NCI-H524 treated with DMSO at 0.1 percent for 48 hours (cell line): ENCODE measurements at places on chromosomes 11 and 22.

DNA sequence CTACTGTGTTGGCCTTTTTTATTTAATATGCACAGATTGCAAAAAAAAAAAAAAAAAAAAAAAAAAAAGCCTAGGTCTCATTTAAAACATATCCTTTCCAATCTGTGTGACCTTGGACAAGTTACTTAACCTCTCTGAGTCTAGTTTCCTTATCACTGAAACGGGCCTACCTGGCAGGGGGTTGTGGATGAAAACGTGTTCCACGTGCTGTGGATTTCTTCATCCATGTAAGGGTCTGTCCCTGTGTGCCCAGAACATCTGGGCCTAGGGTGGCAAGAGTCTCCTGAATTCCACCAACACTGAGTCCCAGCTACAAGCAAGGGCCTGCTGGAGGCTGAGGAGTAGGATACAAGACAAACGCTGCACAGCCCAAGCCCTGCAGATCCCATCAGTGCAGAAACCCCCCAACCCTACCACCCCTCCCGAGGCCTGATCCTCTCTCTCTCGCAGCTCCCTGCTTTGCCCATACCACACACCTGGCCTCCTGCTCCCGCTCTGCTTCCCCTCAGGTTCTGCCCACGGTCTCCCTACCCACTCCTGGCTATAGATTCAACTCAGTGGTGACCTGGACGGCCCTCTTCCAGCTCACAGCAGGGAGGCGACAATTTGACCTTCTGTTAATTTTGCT, 4.7 kb upstream of the GNAZ start:
- no peak for DNase-seq

- DNase-seq: no peak
Measured at GRCh38 chr11:8038811-8039529, 42.0 kb upstream of the TUB start.

DNA sequence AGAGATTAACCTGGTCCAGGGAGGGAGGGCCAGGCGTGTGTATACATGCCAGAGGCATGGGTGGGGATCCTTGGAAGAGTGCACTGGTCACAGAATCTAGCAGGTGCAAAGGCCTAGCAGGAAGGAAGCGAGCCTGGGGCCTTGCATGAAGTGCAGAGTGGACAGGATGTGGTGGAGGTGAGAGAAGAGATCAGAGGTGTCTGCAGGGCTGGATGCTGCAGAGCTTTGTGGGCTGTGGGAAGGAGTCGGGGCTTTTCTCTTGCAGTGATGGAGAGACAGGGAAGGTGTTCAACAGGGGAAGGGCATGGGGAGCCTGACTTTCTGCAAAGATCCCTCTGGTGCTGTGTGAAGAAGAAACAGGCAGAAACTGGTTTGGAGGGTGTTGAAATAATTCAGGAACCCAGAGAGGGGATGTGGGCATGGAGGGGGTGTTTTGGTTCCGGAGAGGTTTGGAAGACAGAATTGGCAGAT, 2.5 kb upstream of the TPST2 start:
- no peak for DNase-seq

DNA sequence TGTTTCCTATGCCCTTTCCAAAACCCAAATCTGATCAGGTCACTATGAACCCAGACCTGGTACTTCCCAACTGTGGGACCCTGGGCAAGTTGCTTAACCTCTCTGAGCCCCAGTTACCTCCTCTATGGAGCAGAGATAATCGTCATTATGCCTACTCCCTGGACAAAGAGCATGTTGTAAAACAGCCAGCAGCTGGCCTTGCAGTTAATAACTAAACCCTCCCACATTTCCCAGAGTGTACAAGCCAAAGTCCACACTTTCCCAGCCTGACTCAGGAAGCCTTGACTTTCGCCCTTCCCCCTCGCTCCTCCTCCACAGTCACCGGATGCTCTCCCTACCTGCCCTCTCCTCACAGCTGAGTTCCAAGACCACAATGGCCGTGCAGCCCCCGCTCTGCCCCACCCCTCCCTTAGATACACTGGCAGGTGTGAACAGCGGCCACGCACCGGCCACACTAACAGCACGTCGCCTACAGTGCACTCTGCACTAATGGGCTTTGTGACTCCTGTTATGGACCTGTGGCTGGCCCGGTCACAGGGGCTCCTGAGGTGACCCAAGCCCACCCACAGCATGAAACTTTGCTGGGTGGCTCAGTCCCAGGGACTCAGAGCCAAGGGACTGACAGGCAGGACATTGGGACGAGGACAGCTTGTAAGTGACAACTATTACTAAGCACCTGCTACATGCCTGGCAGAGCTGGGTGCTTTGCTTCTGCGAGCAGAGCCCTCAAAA, 15.6 kb upstream of the MFNG start:
- DNase-seq: no peak

GRCh38 chr11:84316866-84317555, 1030.8 kb upstream of the CCDC90B start:
- no peak for DNase-seq

DNA sequence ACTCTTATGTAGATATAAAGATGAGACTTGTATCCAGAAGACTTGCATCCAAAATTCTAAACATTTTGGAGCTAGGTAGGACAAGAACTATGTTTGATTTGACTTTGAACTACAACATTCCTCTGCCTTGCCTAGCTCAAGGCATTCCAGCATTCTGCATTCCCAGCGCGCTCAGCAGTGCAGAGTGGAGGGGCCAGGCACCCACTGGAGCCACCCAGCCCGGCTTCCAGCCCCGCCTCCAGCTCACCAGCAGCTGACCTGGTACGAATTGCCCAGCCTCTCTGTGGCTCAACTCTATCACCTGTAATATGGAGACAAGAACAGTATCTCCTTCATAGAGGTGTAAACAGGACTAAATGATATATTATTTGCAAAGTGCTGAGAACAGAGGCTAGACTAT, 28.8 kb downstream of the PRDM10 start:
- DNase-seq: no peak

DNA sequence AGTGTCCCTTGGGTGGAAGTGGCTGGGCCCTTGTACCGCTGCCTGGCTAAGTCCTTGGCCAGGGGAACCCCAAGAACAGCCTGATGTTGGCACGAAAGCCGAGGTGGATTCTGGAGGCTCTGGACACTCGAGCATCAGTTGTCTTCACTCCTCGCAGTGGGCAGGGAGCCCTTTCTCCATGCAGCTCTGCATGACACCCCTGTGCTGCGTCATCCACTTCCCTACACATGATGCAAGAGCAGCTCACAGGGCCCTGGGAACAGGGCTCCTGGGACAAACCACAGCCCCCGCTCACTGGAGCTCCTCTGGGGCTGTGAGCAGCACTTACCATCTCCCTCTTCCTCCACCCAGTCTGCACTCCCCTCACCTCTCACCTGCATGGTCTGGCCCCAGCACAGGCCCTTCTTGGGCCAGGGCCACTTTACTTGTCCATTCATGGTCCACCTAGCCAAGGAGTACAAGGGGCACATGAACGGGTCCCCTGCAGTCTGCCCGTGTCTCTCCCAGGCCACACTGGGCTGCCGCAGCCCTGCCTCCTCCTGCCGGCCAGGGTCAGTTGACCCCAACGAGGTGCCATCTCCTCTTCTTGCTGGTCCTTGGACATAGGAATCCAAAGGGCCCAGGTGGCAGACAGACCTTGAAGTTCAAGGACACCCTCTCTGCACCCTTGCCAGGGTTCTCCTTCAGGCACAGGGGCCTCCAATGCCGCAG, 66.5 kb downstream of the IGF2 start:
- no peak for DNase-seq

DNA sequence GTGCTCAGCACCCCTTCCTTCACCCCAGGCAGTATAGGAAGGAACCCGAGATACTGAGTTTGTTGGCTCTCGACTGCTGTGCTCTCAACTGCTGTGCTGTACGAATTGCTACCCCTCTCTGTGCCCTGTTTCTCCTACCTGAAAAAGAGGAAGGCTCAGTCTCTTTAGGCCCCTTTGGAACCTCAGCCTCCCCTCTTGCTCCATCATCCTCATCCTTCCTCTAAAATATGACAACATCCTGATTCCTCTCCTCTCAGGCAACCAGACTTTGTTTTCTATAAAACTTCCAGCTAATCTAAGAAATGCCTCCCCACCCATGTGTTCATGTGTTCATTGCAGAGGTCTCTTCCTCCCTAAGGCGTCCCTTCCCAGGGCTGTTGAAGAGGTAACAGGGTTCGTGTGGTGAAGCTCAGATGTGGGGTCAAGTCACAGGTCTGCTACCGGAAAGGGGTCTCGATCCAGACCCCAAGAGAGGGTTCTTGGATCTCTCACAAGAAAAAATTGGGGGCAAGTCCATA, 35.5 kb upstream of the CD82 start:
- no peak for DNase-seq

GRCh38 chr11:12695221-12695794, 21.1 kb downstream of the TEAD1 start:
- no peak for DNase-seq

- no peak for DNase-seq
Measured at GRCh38 chr11:110776081-110776480, 63.8 kb upstream of the ARHGAP20 start.

- DNase-seq: no peak
Measured at GRCh38 chr11:75387736-75388294, 11.5 kb upstream of the RPS3 start.

DNA sequence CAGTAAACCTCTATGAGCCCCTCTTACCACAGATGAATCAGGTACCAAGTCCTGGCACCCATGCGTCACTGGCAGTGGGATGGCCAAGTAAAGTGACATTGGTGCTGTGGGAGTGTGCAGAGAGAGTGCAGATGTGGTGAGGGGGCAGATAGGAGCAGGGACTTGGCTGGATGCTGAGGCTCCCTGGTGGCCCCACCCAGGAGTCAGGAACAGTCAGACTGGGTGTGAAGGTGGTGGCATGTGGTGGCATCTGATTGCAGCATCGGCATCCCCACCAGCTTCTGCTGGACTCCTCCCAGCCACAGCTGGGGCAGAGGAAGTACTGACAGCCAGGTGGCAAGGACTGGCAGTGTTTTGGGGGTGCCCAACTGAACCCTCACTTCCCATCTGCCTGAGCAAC, 11.4 kb downstream of the DGAT2 start:
- DNase-seq: no peak

- no peak for DNase-seq
Measured at GRCh38 chr11:57778318-57779037, 16.9 kb downstream of the CTNND1 start.

DNA sequence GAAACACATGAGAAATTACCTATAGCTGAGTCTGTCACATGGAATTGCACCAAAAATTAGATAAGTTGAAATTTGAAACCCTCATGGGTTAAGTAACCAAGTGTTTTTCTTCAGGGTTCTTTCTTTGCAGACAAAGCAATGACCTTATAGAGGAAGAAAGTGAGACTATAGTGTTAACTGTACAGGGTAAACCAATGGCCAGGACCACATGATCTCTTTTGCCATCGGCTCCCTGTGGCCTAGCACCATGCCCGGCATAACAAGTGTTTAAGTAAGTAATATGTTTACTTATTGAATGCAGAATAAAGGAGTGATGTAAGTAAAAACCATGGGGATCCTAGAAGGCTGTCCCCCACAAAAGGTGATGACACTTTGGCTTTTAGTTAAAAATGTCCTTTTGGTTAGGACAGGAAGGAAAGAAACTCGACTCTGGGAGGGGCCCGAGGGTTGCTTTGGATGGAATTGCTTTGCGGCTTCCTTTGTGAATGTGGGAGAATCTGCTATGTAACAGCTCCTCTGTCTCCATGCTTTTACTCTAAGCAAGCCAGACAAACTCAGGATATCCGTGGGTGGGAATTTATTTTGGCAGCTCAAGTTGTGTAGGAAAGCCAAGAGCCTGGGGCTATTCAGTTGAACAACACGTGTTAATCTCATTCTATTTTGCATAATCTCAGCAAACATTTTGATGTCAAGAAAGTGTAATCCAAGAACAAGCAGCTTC, 454.7 kb downstream of the INSC start:
- DNase-seq: no peak
